ENCODE measurements at places on chromosomes 2 and 18. TPM values are rescaled to one million over a fixed set of nuclear protein-coding genes. Genes with fewer than 3 reads are reported as not detected.

The BABAM2 gene
- 25.3 TPM for total RNA-seq

The UGT1A4 gene
- not detected for total RNA-seq

The GPR45 gene
- not detected for total RNA-seq

The NETO1 gene
- total RNA-seq: 15.9 TPM

The MGAT4A gene
- 2.1 TPM for total RNA-seq

The MRO gene
- total RNA-seq: 1.7 TPM

The GMPPA gene
- 53.4 TPM for total RNA-seq

The COL6A3 gene
- 7.0 TPM for total RNA-seq

The SFT2D3 gene
- total RNA-seq: 13.4 TPM

- DNase-seq: no peak
Observed at GRCh38 chr2:212477571-212477970, 61.0 kb downstream of the ERBB4 start.

DNA sequence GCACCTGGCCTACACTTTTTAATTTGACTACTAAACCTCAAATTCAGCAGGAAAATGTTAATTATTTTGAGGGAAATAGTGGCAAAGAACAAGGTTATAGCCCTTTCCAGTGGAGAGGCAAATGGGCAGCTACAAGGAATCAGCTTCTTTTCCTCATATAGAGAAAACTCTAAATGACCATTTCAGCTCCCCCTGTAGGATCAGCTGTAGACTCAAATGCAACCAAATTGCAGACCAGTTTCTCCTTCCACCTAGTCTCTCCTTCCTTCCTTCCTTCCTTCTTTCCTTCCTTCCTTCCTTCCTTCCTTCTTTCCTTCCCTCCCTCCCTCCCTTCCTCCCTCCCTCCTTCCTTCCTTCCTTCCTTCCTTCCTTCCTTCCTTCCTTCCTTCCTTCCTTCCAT lies 158.2 kb downstream of the ZEB2 start:
- DNase-seq: peak; percentile 35

- peak; percentile 47 for DNase-seq
Observed at GRCh38 chr2:231189571-231190495, 8.6 kb upstream of the ARMC9 start.

DNA sequence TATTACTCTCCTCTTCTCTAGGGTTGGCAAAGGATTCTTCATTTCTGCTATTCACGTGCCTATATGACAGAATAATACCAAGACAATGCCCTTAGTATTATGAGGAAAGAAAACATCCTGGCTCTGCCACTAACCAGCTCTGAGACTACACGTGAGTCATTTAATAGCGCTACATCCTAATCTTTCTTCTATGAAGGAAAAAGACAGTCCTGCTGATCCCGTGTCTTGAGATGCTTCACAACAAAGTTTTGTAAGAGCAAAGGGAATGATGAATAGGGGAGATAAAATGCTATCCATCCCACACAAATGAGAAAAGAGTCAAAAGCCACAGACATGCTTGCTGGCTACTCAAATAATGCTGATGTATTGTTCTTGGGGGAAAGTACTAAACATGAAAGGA lies 152.8 kb downstream of the PID1 start:
- no peak for DNase-seq

DNA sequence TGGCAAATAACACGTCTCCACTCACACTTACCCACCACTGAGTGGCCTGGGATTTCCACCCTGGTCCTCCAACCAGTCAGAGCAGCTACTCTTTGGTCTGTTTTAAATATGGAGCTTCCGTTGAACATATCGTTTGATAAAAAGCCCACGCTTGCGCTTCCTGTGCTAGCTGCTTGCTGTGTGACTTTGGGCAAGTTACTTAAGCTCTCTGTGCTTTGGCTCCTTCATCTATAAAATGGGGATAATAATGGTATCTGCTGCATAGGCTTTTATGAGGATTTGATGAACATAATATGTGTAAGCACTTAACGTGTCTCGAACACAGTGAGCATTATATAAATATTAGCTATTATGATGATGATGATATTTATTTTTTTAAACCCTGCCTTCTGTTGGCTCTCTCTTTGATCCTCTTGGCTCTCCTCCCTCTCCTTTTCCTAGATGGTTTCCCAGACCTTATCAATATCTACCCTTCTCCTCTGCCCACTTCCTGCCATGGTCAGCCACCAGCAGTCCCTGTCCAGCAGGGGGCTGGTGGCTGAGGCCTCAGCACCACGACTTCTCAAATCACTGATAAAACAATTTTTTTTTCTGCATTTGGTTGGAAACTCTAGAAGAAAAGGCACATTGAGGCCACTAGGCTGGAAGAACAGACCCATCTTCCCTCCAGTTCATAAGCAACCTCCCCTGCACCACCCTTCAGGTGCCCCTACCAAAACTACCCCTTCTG lies 191.9 kb downstream of the LOXHD1 start:
- no peak for DNase-seq

DNA sequence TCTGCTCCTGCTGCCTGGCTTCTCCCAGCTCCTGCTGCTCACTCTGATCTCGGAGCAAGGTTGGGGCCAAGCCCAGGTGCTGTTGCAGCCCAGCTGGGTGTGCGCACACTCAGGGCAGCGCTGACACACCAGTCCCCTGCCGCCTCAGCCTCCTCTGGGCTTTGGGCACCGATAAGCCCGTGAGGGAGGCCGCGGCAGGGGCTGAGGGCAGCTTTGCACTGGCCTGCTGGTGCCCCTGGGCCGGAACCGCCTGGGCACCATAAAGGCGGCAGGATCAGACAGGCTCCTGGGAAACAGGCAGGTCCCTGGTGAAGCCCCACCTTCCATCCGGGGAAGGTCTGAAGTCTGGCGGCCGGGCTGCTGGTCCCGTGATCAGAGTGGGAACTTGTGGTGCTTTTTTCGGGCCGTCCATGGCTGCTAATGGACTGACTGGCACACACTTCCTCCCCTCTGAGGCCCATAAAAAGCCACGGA lies 14.1 kb upstream of the EML6 start:
- peak; percentile 19 for DNase-seq

GRCh38 chr2:159226059-159226461 lies 60.4 kb downstream of the WDSUB1 start:
- no peak for DNase-seq

- peak; percentile 84 for DNase-seq
Observed at GRCh38 chr2:3461801-3462492, 57.4 kb downstream of the ADI1 start.

- DNase-seq: no peak
Observed at GRCh38 chr2:96491860-96492497, 13.2 kb downstream of the NEURL3 start.

DNA sequence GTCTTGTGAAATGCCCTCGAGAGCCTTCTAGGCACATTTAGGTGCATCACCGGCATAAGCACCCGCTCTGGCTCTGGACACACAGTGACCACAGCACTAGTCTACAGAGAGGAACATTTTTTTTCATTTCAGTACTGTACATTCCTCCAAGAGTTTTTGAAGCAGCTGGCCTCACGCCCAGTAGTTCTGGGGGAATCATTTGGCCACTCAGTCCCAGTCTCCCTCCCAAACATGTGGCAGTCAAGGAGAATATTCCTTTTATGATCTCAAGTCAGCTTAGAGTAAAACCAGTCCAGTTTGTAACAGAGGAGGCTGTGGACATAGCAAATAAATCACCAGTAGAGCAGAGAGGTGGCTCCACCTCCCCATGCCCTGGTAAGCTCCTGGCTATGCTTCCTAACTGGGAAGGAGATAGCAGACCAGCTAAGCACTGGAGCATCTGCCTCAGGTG lies 48.1 kb downstream of the KCNE4 start:
- no peak for DNase-seq

DNA sequence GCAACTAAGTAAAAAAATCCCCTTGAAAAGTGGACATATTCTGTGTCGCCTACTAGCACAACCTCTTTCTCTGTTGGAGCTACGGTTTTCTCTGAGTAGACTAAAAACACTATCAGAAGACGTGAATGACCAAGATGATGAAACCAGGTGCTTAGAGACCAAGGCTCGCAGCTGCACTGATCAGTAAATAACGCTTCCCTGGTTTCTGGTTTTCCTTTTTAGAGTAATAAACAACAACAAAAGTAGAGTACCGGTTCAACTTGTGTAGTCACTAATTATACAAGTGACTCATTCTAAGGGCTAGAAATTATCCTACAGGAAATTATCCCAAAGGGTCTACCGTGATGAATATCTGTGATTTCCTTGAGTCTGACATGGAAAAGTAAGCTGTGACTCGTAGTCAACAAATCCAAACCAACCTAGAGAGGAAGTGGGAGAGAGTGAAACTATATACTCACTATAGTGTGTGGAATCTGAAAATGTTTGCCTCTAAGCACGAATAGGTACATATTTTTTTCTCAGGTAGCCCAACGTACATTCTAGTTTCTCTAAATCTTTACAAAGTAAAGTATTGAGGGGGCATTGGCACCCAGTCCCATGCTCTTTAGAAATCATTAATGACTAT lies 17.8 kb downstream of the RASGRP3 start:
- no peak for DNase-seq

- no peak for DNase-seq
Observed at GRCh38 chr18:8719192-8719591, 13.8 kb downstream of the MTCL1 start.

DNA sequence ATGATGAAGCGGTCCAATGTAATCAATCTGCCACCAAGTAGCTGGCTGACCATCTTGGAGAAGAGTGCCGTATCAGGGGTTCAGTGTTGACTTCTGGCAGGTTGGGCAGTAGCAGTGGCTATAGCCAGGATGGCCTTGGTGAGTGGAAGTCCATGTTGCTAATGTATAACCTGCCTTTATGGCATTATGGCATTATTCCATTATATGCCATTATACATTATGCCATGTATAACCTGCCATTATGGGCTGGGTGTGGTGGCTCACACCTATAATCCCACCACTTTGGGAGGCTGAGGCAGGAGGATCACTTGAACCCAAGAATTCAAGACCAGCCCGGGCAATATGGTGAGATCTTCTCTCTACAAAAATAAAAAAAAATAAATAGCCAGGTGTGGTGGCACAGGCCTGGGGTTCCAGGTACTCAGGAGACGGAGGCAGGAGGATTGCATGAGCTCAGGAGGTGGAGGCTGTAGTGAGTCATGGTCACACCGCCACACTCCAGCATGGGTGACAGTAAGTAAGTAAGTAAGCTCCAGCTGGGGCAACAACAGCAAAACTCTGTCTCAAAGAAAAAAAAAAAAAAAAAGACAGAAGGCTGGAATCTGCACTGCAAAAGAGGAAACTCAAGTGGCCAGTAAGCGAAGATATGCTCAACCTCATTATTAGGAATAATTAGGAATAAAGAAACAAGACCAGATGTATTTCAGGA lies 24.4 kb upstream of the EMILIN2 start:
- DNase-seq: no peak

- DNase-seq: no peak
Observed at GRCh38 chr2:45860136-45861121, 209.0 kb downstream of the PRKCE start.

- no peak for DNase-seq
Observed at GRCh38 chr2:221346411-221346810, 225.7 kb downstream of the EPHA4 start.

DNA sequence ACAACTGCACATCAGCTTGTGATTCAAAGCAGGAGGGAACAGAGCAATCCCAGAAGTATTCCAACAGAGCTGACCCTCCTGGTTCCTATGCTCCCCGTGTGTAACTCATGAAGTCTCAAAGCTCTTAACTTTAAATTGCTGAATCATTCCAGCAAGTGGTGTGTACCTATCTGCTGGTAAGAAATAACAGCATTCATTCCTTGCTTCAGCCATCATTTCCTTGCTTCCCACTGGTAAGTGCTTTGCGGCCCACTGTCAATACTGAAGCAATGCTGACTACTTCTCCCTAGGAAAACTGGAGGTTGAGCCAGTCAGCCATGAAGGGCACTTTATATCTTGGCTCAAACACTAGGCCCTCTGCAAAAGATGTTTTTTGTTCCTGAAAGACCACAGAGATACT lies 222.4 kb downstream of the EXOC6B start:
- no peak for DNase-seq

- peak; percentile 86 for DNase-seq
Observed at GRCh38 chr2:176122683-176123410, at the start of gene HOXD9. Gene HOXD9, plus strand, starts transcription at chr2:176122719. Its CDS starts 50 bp downstream, at chr2:176122769.

GRCh38 chr2:12797815-12798214 lies 81.1 kb downstream of the TRIB2 start:
- no peak for DNase-seq

- no peak for DNase-seq
Observed at GRCh38 chr2:17476830-17477229, 41.4 kb downstream of the RAD51AP2 start.

- DNase-seq: no peak
Observed at GRCh38 chr2:196099916-196100315, 31.3 kb upstream of the DNAH7 start.

GRCh38 chr2:101714118-101714517 lies 16.6 kb downstream of the MAP4K4 start:
- no peak for DNase-seq

- DNase-seq: no peak
Observed at GRCh38 chr2:85528355-85528754, 10.6 kb upstream of the MAT2A start.

- no peak for DNase-seq
Observed at GRCh38 chr2:170177950-170178781, at the start of gene MYO3B. Gene MYO3B, plus strand, starts transcription at chr2:170178147. Its CDS starts 141 bp downstream, at chr2:170178288.

DNA sequence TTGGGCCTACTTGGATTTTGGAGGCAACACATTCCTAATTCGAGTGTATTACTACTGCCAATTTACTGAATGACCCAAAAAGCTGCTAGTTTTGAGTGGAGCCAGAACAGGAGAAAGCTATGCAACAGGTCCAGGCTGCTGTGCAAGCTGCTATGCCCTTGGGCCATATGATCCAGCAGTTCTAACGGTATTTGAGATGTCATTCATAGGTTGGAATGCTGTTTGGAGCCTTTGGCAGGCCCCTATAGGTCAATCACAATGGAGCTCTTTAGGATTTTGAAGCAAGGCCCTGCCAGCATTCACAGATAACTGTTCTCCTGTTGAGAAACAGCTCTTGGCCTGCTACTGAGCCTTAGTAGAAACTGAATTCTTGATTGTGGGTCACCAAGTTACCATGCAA lies 368.7 kb downstream of the CDH19 start:
- DNase-seq: no peak

DNA sequence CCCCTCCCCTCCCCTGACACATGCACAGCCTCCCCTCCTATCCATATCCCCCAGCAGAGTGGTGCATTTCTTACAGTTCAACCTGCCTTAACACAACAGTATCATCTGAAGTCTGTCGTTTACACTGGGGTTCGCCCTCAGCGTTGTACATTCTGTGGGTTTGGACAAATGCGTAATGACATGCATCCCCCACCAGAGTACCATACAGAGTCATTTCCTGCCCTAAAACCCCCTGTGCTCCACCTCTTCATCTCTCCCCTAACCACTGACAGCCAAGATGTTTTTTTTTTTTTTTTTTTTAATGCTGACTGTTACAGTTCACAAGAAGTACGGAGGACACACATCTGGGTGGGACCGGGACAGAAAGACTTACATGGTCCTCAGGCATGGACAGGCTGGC lies 22.6 kb downstream of the POMC start:
- DNase-seq: no peak

DNA sequence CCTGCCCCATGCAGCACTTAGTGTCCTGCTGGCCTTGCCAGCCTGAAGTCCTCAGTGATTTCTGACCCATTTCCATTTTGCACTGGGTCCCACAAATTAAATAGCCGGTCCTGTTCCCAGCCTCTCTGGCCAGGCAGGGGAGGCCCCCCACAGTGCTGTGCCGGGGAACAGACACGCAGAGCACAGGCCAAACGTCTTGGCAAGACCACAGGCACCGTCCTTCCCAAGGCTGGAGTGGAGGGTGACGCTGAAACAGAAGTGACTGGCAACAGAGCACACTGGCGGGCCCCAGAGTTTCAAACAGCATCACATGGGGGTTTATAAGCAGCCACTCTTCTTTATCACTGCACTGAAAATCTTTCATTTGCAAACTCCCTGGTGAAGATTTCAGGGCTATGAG lies 52.2 kb downstream of the EDAR start:
- DNase-seq: no peak

- DNase-seq: no peak
Observed at GRCh38 chr18:58732471-58732870, 61.2 kb downstream of the MALT1 start.

All from H7 (cell line).